Activated CD4-positive, alpha-beta T cell treated with anti-CD3 and anti-CD28 coated beads for 4 hours (primary cell): ENCODE measurements at places on chromosomes 1 and 21.

- DNase-seq, result no peak
Measured at GRCh38 chr1:72166426-72166825, 115.9 kb downstream of the NEGR1 start.

GRCh38 chr21:24023936-24024335, 1583.3 kb downstream of the MRPL39 start:
- DNase-seq, result no peak

GRCh38 chr1:92698932-92699331, 86.0 kb downstream of the EVI5 start:
- DNase-seq, result no peak

DNA sequence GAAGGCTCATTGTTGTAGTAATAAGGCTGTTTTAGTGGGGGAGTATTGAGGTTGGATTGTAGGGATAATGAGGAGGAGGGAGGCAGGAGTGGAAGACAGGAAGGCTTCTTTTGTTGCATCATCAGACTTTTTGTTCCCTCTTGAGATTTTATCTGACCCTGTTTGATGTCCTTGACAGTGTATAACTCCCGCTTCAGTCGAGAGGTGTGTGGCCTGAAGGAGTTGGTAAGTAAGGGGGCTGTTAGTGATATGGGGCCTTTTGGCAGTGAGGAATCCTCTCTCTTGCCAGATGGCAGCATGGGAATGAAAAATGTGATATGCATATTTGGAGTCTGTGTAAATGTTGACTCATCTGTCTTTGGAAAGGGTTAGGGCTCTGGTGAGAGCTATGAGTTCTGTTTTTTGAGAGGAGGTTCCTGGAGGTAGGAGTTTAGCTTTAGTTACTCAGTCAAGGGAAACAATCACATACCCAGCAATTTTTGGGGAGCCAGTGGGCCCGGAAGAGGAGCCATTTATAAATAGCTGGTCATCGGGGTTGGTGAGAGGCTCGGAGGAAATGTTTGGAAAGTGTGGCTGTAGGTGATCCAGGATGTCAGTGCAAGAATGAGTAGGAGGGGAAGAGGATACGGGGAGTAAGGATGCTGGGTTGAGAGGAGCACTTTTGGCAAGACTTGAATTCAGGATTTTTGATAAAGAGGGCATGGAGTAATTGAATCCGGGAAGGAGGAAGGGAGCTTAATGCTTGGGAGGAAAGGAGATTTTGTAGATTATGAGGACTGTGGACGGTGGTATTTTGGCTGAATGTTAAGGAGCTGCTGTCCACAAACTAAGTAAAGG, 136.7 kb upstream of the ETV3 start:
- DNase-seq, result no peak

DNA sequence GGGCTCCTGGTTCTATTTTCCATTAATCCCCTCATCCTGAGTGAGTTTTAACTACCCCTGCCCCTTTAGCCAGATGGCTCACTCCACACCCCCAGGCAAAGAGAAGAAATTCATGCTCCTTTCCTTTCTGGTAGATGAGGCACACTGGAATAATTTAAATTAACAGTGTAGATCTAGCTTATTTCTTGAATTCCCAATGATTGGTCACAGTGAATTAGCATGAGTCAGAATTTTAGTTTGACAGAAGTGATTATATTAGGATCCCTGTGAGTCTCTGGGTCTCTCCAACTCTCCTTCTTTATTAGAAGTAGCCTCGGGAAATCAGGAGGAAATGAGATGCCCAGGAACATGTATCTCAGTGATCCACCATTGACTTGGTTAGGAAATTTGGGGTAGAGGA, 103.1 kb upstream of the KAZN start:
- DNase-seq, result no peak

DNA sequence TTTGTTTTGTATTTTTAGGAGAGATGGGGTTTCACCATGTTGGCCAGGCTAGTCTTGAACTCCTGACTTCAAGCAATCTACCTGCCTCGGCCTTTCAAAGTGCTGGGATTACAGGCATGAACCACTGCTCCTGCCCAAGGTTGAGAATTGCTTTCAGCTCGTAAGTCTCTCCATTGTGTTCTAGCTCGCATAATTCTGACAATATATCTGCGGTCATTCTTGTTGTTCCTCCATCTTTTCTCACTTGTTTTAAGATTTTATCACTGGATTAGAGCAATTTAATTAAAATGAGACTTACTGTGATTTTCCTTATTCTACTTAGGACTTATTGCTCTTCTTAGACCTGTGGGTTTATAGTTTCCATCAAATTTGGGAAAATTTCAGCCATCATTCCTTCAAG, 102.9 kb downstream of the AHCTF1 start:
- no peak for DNase-seq

DNA sequence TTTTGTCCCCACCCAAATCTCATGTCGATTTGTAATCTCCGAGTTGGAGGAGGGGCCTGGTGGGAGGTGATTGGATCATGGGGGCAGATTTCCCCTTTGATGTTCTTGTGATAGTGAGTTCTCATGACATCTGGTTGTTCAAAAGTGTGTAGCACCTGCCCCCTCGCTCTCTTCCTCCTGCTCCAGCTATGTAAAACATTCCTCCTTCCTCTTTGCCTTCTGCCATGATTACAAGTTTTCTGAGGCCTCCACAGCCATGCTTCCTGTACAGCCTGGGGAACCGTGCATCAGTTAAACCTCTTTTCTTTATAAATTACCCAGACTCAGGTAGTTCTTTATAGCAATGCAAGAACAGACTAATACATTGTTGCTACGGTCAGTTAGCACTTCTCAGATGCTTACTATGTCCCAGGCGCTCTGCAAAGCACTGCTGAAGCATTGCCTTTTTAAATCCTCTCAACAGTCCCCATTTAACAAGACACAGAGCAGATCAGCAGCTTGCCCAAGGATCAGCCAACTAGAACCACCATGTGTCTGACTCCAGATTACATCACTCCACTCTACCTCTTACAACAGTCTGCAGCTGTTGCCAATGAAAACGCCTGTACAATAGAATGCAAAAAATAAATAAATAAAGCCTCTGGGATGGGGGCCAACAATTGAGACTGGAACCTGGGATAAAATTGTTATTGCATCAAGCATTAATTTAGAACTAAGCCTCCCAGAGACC, 52.4 kb upstream of the USP1 start:
- no peak for DNase-seq

DNA sequence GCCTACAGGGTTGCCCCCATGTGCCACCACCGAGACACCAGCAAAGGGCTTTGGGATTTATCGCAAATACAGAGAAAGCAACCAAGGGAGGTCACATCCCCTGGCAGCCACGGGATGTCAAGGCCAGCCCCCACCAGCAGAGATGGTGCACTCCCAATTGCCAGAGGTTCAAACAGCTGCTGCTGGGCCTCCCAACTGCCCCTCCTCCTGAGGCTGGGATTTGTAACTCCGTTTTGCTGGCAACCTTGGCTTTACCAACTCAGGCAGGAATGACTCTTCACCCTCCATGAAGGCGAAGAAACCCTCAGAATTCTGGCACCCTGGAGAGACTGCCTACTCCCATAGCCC, 11.6 kb downstream of the TMEM53 start:
- no peak for DNase-seq
